ENCODE measurements at places on chromosomes 1 and 21.

GRCh38 chr1:107457989-107458388 lies 317.1 kb downstream of the NTNG1 start:
- DNase-seq = no peak

- no peak for DNase-seq
Observed at GRCh38 chr21:46429754-46430681, 28.7 kb upstream of the DIP2A start.

GRCh38 chr1:178634445-178634844 lies 90.6 kb upstream of the RALGPS2 start:
- DNase-seq = no peak

GRCh38 chr21:41737651-41738324 lies 29.1 kb downstream of the RIPK4 start:
- DNase-seq = no peak

- peak; percentile 29 for DNase-seq
Observed at GRCh38 chr1:212699104-212699624, 476 bp downstream of the BATF3 start.

Measured in CD4-positive, alpha-beta T cell treated with Interleukin-4 for 4 hours (primary cell).